ENCODE measurements at places on chromosomes 7 and 10.

GRCh38 chr7:137563981-137564380 lies 220.4 kb upstream of the PTN start:
- DNase-seq: no peak

DNA sequence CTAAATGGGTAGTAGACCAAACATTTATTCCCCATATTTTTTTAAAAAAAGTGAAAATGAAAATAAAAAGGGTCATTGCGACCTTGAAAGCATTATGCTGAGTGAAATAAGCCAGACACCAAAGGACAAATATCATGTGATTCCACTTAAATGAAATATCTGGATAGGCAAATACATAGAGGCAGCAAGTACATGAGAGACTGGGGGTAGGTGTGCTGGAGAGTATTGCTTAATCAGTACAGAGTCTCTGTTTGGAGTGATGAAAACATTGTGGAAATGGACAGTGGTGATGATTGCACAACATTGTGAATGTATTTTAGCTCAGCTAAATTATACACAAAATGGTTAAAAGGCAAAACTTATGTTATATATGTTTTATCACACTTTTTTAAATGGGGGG lies 169.4 kb downstream of the AKR1D1 start:
- DNase-seq: peak; percentile 33

DNA sequence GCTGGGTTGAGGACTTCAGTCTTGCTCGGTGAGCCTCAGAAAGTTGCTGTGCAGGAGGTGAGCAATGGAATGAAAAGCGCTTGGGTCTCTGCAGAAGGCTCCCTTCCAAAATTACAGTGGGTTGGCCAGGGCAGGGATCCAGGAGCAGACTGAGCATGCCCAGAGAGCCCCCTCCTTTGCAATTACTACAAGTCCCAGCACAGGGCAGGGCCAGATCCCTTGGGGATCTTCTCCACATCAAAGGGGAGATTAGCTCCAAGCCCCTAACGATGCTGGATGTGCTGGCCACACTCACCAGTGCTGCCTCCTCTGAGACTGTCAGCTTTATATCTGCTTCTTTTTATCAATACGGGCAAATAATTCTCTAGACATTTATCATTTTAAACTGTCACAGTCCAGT lies 337.5 kb downstream of the RPS24 start:
- no peak for DNase-seq

DNA sequence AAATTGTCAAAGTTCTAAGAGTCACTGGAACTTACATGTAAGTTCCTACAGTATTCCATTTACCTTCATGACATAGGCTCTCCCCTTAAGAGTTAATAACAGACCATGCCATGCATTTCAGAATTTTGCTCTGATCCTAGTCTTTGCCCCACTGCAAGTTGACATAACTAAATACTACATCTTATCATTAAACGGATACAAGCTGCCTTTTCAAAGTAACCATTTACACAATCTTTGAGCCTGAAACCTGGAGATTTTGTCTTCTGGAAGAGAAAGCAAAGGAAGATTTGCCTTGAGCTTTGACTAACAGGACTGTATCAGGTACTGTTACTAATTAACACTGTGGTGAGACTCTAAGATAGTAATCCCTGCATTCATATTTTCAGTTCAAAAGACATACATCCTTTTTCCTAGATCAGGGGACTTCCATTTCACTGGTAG lies 9.3 kb upstream of the AKR1D1 start:
- no peak for DNase-seq

- DNase-seq: no peak
These were observed 23.0 kb upstream of the SFMBT2 start for GRCh38 chr10:7433861-7434260.

DNA sequence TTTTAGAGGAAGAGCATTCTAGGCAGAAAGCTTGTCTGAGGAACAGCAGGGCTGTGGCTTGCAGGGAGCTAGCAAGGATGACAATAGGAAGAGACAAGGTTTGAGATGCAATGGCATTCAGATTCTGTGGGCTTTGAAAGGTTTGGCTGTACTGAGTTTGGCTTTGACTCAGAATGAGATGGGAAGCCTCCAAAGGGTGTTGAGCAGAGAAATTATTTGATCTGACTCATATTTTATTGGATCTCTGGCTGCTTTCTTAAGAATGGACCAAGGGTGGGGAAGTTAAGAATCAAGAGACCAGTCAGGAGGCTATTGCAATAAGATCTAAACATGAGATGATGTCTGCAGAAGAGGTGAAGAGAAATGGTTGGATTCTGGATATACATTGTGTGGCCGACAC lies 273.2 kb downstream of the CDK14 start:
- no peak for DNase-seq

DNA sequence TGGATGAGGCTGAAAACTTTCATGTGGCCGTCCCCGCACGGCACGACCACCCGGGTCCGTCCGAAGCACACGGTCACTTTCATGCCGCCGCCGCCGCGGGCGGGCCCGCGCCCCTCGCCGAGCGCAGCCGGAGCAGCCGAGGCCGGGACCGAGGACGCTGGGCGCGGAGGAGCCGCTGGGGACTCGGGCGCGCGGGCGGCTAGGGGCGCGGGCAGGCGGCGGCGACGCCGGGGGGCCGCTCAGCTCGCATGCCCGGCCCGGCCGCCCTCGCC lies 247 bp downstream of the PARD3 start:
- no peak for DNase-seq

DNA sequence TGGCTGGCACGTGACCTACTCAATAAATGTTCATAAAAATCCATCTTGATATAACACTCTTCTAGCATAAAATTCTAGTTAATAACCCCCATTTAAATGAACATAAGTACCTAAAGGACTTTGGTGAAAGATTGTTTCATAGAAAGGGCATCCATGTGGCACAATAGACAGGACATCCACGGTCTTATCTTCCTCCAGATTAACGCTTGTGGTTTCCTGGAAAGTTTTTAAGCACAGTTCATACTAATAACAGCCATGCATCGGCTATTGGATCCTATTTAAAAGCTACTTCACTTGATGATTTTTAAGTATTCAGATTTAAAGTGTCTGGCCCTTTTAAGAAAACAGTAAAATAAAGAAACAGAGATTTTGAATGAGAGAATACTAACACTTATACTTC lies 288.3 kb downstream of the AHR start:
- DNase-seq: no peak

DNA sequence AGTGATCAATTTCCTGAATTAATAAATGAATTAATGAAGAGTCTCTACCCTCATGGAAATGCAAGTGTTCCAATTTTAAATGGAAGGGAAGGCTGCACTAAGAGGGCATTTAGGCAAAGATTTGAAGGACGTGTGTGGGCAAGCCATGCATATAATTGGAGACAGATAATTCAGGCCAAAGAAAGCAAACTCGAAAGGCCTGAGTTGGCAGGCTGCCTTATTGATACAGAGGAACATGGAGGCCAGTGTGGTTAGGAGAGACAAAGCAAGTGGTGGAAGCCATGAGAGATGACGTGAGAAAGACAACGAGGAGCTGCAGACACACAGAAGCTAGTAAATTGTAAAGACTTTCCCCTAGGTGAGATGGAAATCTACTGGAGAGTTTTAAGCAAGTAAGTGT lies 15.4 kb upstream of the PCLO start:
- DNase-seq: no peak

DNA sequence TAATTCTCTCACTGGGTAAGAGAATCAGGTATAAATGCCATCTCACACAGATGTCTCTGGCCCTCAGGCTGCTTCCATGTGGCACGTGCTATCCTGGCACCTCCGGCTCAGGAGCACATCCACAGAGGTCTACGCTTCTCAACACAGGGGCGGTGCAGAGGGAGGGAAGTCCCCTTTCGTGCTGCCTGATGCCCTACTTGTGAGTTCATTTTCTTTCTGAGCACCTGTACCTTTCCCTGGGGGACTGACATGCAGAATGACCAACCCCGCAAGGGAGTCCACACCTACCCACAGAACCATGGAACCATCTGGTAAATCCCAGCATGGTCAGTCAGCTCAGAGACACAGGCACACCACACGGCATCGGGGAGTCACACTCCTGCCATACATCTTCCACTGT lies 99.0 kb upstream of the SAMD8 start:
- no peak for DNase-seq

- DNase-seq: no peak
These were observed 16.3 kb downstream of the ZMIZ2 start for GRCh38 chr7:44764665-44765578.

DNA sequence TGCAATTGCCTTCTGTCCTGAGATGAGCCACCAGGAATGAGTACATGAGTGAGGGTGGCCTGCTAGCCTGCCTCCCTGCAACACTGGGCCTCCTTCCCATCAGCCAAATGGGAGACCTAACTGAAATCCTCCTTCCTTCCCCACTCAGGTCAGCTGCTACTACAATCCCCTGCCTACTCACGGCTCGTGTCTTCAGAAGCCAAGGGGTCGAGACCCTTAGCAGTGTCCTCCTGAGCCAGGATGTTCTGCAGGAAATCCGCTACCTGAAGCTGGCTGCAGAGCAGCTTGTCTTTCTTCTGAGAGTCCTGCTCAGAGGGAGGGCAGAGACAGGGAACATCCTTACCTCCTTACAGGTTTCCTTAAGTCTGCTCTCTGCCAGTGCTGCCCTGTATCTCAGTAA lies 1.2 kb downstream of the ZWINT start:
- no peak for DNase-seq

GRCh38 chr10:125815764-125816163 lies 7.3 kb downstream of the UROS start:
- DNase-seq: no peak

DNA sequence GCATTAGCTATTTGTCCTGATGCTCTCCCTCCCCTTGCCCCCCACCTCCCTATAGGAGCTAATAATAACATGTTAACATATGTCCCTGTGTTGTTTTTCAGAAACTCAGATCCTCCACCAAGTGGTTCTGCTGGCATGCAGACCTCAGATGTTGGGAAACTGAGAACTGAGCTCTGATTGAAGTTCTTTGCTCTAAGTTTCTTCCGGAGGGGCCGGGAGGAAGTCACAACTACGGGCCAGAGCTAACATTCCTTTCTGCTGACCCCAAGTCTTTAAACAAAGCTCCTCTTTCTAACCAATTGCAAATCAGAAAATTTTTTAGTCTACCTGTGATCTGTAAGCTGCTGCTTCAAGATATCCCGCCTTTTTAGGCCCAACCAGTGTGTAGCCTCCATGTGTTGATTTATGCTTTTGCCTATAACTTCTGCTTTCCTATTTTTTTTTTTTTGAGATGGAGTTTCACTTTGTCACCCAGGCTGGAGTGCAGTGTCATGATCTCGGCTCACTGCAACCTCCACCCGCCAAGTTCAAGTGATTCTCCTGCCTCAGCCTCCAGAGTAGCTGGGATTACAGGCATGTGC lies 66.6 kb downstream of the LYZL1 start:
- no peak for DNase-seq

DNA sequence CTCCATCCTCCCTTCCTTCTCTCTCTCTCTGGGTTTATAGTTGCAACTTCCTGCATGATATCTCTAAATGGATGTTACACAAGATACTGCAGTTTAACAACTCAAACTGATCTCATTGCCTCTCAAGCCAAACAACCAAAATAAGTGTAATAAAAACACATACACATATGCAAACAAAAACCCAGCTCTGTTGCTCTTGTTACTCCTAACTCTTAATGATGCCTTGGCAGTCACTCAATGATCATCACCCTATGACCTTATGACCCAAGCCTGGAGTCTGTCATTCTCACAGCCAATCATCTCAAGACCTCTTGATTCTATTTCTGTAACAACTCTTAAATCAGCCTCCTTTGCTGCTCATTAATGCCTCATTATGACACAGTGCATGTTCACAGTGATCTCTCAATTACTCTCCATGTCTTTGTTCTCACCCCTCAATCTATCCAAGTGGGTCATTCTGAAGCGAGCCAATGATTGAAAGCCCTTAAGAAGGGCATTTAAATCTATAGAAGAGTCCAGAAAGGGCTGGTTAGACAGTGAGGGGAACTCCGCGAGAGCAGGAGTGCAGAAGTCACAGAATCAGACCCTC lies 210.9 kb downstream of the INHBA start:
- DNase-seq: no peak

Data from NCI-H1092 (cell line).